CD14-positive monocyte (primary cell): ENCODE measurements at places on chromosomes 1 and 21.

DNA sequence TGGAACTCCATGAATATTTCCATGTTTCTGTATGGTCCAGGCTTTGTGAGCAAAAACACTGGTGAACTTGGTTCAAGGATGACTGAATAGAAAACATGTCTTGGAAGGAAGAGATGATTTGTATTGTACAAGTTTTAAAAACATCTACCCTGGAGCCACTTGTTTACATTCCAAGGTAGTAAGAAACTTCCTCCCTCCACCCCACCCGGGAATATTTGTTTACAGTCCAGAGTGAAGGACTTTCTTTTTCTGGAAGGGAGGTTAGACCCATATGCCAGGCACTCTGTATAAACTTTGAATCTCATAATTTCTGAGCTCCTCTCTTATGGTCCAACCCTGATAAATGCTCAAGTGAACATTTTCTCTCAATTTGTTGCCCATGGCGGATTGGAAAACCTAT, 323.3 kb upstream of the LYPLAL1 start:
- no peak for DNase-seq

- DNase-seq = no peak
Observed at GRCh38 chr1:151729966-151730291, 8.6 kb downstream of the RIIAD1 start.

- DNase-seq = no peak
Observed at GRCh38 chr21:33881689-33882440, 33.7 kb downstream of the ATP5PO start.

DNA sequence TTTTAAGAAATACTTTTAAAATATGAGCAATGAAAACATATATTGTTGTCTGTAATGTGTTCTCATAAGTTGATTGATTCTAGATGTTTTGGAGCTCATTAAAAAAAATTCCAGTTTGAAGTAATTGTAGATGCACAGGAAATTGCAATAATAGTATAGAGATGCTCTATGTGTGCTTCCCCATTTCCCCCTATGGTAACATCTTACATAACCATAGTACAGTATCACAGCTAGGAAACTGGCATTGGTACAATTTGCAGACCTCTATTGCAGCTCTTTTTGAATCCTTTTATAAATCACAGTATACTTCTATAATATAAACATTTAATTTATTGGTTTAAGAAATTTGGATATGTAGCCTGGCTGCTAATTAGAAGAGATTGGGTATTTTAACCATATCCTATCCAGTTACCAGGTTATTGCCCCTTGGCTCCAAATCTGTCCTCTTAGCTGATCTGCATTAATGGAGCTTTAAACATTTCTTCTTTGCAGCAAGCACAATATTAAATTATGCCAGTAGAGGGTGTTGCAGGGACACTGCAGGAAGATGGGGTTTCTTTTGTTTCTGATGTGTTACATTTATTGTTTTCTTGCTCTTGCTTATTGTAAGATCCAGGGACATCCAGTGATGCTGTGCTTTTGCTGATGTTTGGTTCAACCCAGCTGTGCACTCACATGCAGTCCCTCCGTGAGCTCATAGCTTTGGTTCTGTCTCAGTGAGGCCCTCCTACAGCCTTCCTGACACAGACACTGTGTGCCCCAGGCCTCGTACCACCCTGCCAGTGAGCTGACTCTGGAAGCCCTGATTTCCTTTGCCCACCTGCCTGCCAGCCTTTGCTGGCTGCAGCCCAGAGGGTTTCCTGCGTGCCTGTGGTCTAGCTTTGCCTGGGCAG, 103.3 kb downstream of the RABGAP1L start:
- no peak for DNase-seq

GRCh38 chr21:27570306-27570868, 603.5 kb upstream of the ADAMTS5 start:
- no peak for DNase-seq

DNA sequence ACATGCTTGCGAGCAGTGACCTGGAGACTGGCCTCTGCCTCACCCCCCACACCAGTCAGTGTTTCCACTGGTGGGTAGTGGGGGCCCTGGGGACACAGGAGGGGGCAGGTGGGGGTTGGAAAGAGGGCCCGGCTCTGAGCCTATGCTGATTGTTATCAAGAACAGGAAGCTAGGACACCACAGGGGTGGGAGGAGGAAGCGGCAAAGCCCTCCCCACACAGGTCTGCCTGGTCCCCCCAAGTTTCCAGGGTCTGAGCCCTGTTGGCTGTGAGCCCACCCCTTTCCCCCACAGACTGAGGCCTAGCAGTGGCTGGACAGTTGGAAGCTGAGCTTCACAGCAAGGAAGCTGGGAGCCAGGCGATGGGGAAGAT, 1.6 kb upstream of the PTPN7 start:
- DNase-seq = peak; percentile 28

DNA sequence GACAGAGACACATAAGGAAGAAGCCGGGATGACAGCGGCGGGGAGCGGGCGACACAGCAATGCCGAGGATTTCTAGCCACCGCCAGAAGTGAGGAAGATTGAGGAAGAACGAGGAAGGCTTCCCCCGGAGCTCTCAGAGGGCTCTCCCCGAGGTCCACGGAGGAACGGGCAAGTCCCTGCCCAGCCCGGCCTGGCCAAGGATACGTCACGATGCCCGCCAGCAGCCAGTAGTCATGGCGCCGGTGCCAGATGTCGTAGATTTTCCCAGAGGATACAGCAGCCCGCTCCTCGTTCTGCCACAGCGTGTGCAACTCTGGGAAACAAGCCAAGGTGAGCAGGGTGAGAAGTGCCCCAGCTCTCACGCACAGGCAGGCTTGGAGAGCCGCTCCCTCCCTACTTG, 65.9 kb downstream of the KCNAB2 start:
- no peak for DNase-seq

DNA sequence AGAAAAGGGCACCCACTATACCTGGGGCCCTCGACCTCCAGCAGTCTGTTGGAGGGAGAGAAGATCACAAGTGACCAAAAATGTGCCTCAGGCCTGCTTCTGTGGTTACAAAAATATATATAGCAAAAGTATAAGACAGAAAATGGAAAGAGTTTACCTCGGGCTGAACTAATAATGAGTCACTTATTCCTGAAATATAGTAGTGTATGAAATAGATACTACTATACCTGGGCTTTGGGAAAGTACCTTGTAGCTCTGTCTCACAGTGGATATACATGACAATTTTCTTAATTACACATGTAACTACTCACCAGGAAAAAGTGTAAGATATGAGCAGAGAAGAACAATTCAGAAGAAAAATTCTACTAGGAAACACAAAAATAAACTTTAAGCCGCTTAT, 7.3 kb upstream of the APCS start:
- DNase-seq = no peak

GRCh38 chr1:84146411-84147032, 2.5 kb downstream of the PRKACB start:
- DNase-seq = peak; percentile 49

DNA sequence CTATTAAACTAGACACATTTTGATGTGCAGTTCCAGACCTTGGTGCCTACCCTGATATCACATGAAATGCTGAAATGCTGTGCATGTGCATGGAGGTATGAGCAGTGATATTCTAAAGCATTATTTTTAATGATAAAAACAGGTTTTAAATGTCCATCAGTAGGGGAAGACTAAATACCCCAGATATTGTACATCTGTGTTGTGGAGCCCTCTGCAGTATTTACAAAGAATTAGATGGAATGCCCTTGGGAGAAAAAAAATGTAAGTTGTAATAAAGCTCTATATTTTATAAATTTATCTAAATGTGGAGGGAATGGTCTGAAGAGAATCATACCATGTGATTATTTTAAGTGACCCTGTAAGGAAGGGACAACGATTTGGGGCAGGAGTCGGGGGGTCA, 39.1 kb upstream of the IGSF5 start:
- no peak for DNase-seq

DNA sequence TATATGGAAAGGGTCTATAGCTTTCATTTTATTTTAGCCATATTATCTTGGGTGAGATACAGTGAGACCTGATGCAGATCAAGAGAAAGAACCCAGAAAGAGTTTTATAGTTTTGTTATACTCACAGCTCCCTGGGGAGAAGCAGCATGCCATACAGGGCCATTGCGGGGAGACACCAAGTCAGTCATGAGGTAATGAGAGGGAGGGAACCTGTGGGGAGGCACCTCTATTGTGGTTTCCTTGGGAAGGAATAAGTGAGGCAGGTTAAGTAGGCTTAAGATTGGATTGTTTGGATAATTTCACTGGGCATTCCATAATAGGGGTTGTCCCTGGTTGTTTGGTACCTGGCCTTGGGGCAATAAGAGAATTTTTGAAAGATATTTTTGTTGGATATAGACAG, 19.7 kb downstream of the AXDND1 start:
- DNase-seq = no peak

DNA sequence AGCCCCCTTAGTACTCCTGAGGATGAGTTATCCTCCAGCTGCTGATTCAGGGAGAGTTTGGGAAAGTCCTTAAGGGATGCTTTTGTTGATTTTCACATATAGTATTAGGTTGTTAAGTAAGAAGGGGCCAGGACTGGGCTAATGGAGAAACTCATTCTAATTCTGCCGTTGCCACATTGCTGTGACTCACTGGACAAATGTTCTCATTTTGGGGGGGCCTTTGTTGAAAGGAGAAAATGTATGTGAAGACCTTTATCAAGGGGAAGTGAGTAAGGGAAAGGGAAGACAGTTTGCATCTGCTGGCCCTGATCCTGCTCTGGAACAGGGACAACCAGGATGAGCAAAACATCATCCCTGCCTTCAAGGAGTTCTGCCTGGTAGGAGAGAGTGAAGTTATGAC, 123.2 kb upstream of the FGGY start:
- DNase-seq = peak; percentile 41

- DNase-seq = no peak
Observed at GRCh38 chr1:5597171-5597850, 394.9 kb downstream of the NPHP4 start.

DNA sequence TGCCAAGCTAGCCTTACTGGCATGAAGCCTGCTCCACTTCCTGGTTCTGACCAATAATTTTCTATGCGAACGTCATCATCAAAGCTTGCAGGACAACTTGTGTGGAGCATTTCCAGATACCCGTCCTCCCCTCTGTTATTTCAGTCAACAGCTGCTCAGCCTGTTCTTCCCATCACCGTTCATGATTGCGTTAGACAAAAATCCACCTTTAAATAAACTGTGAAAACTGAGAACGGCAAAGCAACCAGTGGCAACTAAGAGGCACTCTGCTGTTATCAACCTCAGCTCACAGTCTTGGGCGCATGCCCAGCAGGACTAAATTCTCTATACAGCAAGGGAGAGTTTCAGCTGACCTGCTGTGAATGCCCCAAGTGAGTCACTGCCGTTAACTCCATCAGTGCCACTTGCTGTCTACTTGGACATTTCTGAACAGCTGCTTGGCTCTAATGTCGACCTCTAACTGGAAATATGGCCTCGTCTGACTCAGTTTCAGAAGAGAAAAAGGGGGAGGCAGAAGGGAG, 207.4 kb upstream of the RUNX1 start:
- no peak for DNase-seq

- no peak for DNase-seq
Observed at GRCh38 chr21:27719226-27719625, 752.3 kb upstream of the ADAMTS5 start.

GRCh38 chr1:28833381-28833780, 21.4 kb downstream of the OPRD1 start:
- DNase-seq = no peak

GRCh38 chr1:195591917-195592672, 1016.1 kb downstream of the KCNT2 start:
- DNase-seq = no peak

GRCh38 chr1:34262023-34262853, 85.5 kb downstream of the C1orf94 start:
- DNase-seq = no peak

DNA sequence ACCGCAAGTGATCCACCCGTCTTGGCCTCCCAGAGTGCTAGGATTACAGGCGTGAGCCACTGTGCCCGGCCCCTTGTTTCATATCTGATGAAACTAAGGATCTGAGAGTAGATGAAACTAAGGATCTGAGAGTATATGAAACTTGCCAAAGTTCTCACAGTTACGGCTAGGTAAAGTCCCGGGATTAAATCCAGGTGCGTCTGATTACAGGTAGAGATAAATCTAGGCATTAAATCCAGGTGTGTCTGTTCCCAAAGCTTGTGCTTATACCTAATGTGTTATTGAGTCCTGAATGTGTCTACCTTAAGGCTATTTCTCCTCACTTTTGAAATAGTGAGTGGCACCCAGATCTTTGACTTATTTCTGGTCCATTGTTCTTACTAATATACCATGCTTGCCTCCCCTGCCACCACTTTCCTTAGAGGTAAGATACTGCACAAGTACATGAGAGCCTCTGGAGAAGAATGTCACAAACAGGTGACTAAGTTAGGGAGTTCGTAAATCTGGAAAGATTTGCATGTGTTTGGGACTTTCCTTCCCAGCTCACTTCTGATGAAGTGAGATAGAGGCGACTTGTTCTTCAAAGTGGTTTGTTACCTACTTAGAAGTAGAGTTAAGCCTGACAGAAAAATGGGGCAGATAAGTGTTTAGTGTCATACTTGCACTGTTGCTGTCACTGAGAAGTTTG, 66.5 kb downstream of the AK4 start:
- DNase-seq = no peak

GRCh38 chr21:30102871-30103270, 63.7 kb downstream of the CLDN17 start:
- no peak for DNase-seq

- DNase-seq = no peak
Observed at GRCh38 chr1:53122201-53122885, 20.1 kb downstream of the SLC1A7 start.

DNA sequence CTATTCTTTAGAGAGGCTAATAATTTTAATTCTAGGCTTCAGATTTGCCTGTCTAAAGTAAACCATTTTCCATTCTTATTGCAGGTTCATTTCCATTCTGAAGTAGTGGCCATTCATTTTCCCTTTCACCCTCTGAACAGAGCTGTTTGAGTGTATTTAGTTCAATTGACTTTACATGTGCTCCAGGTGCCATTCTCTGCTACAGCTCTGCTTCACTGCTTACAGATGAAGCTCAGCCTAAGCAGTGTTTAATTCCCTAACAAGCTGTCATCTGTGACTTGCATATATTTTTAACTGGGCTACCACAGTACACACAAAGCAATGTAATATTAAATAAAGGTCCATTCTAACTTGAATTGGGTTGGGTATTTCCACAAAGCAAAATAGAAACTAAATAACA, 1031.6 kb downstream of the KCNT2 start:
- no peak for DNase-seq

GRCh38 chr1:32390904-32391870, 3.1 kb downstream of the BSDC1 start:
- DNase-seq = no peak
